Activated naive CD4-positive, alpha-beta T cell treated with anti-CD3 and anti-CD28 coated beads, Interleukin-2, amount 50 U/mL, for 16 hours (primary cell): ENCODE measurements at places on chromosomes 13 and 19.

DNA sequence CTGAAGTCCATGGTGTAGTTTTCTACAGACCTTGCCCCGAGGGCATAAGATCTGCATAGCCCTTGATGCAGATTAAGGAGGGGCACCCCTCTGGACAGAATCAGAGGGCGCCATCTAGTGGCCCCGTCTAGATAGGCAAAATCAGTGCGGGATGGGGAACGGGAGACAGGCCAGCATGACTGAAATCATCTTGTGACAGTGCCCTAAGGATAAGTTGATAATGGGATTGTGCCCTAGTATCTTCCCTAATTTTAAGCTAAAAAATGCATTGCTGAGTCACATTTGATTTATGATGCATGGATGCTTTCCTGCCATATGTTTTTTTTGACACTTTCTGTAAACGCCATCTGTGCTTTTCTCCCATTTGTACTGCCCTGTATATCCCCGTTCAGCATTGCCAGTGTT lies 19.0 kb upstream of the GPI start:
- DNase-seq, result peak; percentile 70

DNA sequence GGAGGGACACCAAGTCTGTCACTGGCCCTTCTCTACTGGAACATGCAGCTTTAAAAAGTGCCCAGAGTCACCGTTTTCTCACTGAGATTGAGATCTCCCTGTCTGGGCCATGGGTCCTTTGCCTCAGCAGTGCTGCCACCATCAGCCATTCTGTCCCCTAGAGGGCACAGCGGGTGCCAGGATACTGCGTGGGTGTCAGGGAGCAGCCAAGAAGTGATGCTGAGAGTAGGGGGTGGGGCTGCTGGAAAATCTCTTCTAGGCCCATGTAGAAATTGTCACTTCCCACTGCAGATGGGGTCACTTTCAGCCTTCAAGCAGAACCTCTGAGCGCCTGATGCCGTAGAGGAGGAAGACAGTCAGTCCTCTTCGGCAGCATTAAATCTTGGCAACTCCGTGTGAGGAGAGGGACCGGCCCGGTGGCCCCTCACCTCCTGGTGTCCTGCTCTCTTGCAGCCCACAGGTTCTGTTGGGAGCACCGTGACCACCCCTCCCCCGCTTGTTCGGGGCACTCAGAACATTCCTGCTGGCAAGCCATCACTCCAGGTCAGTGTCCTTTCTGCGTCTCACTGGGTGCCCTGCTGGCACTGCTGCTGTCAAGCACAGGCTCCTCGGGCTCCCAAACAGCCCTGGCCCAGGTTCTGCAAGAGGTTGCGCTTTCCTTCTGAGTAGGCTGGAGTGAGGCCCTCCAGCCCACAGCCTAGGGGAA lies 21.4 kb downstream of the TSSK6 start:
- DNase-seq, result no peak

DNA sequence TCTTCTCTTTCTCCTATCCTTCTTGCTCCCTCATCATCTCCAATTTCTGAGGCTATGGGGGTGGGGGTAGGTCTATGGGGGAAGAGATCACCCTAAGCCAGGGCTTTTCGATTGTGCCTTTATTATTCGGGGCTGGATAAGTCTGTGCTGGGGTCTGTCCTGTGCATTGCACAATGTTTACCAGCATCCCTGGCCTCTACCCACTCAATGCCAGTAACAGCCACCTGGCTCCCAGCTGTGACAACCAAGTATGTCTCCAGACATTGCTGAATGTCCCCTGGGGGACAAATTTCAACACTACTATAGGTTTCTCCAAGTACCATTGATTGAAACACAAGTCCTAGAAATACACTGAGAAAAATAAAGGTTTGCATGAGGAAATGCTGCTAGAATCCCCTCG lies 13.2 kb downstream of the CBY2 start:
- no peak for DNase-seq

DNA sequence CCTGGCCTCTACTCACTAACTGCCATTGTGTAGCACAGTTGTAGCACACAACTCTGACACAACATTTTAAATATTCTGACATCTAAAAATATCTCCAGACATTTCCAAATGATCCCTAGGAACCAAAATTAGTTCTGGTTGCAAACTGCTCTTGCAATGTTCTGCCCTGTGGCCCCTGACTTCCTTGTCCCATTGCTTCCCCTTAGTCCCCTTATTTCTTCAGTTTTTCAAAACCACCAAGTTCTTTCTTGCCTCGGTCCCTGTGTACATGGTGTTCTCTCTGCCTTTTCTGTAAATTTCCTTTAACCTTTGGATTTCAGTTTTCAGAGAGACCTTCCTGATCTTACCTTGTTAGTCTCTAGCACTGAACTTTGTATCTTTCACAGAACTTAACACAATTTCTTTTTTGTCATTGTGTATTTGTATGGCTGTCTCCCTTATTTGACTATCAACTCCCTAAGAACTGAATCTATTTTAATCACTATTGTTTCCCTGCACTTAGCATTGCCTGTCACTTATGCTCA lies 87.6 kb upstream of the MLNR start:
- no peak for DNase-seq

DNA sequence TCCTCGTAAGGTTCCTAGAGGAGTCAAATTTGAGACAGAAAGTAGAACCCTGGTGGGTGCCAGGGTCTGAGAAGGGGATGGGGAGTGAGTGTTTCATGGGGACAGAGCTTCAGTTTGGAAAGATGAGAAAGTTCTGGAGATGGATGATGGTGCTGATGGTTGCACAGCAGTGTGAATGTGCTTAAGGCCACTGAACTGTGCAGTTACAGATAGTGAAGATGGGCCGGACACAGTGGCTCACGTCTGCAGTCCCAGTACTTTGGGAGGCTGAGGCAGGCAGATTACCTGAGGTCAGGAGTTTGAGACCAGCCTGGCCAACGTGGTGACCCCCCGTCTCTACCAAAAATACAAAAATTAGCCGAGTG lies 917 bp downstream of the SPC24 start:
- DNase-seq, result no peak

DNA sequence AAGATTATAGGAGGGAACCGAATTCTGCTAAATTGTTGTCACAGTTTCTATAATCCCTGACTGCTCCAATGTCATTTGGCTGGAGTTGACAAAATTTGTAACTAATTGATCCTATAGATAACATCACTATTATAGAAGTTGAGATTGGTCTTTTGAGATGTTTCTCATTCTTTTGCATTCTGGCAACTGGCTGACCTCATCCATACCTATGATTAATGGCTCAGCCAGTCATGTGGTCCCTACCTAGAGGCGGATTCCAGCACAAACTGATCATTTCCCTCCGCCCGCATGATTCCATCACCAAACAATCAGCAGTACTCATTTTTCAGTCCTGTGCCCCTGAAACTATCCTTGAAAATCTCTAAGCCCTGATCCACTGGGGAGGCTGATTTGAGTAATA lies 4.2 kb downstream of the PSG2 start:
- no peak for DNase-seq

GRCh38 chr19:35347171-35347929 lies at the start of gene FFAR1:
FFAR1 (plus strand) TSS chr19:35347902; CDS start chr19:35351552, 3,650 bp downstream.
- DNase-seq, result peak; percentile 33
